Stimulated activated CD4-positive, alpha-beta T cell treated with anti-CD3 and anti-CD28 coated beads, Interleukin-15, amount 100 ng/mL, for 48 hours (primary cell): ENCODE measurements at places on chromosomes 2 and 18.

DNA sequence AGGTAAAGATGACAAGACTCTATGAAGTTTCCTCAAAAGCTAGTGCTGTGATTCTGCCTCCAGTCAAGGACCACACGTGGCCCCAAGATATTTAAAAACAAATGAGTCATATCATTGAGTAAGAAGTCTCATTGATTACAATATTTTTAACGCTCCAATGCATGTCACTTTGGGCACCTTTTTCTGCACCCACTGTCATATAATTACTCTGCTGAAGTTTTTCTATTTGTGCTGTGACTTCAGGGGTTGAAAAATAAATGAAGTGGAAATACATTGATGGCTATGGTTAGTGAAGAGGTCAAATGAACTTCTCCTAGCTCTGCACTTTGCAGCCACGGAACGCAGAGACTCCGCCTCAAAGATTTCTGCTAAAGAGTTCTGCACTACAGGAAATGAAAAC is 344.3 kb upstream of the KYNU start:
- DNase-seq = no peak

DNA sequence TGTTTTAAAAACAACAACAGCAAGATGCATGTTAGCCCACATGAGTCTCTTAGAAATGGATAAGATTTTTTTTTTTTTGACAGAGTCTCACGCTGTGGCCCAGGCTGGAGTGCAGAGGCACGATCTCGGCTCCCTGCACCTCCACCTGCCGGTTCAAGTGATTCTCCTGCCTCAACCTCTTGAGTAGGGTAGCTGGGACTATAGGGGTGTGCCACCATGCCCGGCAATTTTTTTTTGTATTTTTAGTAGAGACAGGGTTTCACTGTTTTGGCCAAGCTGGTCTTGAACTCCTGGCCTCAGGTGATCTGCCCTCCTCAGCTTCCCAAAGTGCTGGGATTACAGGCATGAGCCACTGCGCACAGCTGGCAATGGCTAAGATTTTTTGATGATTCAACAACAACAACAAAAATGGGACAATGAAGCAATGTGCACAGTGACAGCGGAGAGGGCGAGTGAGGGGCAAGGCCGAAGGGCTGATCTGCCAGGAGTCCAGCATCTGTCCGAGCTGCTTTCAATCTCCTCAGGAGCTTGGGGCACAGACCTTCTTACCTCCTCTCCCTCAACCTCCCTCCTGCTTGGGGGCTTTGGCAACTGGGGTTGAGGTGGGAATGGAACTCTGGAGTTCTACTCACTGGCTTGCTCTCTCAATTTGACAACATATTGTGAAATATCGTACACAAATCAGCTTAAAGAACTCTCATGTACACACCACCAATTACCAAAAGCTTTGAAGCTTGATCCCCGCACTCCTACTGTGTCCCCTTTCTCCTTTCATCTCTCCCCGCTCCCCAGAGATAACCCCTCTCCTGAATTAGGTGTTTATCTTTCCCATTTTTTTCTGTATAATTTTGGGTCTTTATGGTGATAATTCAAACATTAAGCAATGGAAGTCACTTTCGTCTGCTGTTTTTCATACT is 3.4 kb downstream of the ABCG8 start:
- no peak for DNase-seq

DNA sequence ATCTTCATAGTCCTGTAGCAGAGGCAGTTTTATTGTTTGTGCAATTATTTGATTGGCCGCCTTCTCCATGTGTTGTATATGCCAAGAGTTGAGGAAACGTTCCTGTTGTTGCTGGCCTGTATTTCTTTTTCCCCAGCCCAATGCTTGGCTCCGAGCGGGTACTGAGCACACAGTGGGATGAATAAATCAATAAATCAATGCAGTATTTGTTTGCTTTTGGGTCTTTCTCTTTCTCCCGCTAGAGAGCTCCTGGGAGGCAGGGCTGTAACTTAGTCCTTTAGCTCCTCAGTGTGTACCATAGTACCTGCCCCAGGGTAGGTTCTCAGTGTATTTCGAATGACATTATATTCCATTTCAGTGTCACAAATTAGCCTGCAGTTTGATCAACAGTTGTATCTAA is 71.8 kb downstream of the ICOS start:
- no peak for DNase-seq

- no peak for DNase-seq
Measured at GRCh38 chr2:239822146-239822831, 202.9 kb downstream of the NDUFA10 start.

GRCh38 chr2:105969552-105969951 is 224.5 kb downstream of the UXS1 start:
- DNase-seq = no peak
